ENCODE measurements at places on chromosomes 4 and X.

GRCh38 chrX:10903523-10903922, 207.6 kb upstream of the HCCS start:
- no peak for DNase-seq

DNA sequence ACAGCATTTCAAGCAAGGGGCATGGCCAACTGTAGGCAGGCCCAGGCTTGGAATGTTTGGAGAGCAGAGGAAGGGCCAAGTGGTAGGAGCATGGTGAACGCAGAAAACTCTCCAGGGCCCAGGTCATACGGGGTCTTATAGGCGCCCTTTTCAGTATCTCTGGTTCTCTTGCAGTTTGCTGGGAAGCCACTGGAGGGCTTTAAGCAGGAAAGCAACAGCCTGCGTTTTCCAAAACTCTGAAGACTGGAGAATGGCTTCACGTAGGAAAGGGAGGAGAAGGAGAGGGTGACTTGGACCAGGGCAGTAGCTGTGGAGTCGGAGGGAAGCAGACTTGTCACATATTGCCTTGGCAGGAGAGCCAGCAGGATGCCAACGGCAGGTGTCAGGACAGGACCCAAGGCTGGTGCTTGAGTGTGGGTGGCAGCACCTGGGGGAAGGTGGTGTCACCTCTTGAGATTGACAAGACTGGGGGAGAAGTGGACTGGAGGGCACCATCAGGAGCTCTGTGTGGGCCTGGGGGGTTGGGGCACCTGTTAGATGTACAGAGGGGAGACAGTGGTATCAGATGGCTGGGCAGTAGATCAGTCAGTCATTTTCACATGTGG, 21.9 kb downstream of the TKTL1 start:
- DNase-seq: no peak

DNA sequence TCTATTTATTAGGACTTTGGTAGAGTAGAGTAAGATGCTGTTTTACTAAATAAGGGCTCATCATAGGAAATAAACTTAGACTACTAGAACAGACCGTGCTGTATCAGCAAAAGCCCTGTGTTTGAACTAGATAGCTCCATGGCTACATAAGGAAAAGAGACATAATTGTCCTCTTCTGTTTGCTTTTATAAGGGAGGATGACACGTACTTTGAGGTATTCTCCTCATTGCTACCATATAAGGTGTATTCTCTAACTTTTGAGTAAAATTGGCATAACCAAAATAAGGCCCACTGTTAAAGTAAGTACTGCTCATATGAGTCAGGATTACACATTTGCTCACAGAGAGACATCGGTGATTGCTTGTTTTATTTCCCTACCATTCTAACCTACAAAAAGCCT, 64.3 kb downstream of the PDLIM5 start:
- DNase-seq: no peak

- DNase-seq: no peak
These were observed 940 bp upstream of the DCTD start for GRCh38 chr4:182918044-182918607.

DNA sequence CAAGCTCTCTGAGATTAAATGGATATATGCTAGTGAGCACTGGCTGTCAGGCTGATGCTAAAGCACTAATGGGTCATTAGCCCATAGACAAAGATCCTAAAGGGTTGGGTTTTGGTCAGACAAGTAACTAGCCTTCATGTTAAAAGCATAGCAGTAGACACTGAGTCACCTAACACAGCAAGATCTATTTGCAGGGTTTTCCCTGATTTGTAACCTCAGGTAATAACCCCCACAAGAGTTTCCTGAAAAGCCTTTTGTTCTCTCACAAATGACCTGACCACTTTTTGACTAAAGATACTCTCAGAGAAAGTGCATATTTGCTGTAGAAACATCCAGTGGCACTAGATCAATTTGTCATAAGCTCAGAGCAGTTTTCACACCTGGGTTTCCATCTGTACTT, 251.1 kb upstream of the TEX13A start:
- no peak for DNase-seq

Measured in right cardiac atrium (tissue), 5 donors.